NCI-H187 (cell line): ENCODE measurements at places on chromosomes 11 and 22.

- DNase-seq: no peak
Observed at GRCh38 chr11:3090096-3090901, 33.1 kb upstream of the CARS1 start.

GRCh38 chr11:8218840-8219239, 44.8 kb downstream of the LMO1 start:
- no peak for DNase-seq

- no peak for DNase-seq
Observed at GRCh38 chr22:37204045-37204655, 8.1 kb downstream of the SSTR3 start.

DNA sequence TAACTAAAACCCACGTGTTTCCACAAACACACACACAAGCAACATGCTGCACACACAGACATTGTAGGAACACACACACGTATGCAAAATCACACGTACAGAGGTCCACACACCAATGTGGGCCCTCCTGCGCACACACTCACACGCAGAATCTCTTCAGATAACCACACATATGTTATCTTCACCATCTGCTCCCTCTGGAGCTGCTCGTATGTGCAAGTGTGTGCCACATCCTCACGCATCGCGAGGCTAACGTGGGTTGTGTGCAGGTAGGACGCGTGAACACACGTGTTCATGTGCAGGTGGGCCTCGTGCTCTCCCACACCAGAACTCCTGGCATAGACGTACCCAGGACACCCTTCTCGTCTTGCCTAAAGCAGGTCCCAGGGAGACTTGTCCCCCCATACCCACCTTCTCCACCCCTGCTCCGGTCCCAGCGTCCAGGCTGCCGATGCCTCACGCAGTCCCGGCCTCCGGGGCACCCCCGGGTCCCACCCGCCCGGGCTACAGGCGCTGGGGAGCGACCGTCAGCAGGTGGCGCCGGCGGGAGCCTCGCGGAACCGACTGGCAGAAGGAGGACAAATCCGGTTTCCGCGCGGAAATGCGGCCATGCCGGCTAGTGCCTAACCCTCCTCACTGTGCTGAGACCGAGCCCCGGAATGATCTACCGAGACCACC, 10.3 kb upstream of the IGSF9B start:
- no peak for DNase-seq

DNA sequence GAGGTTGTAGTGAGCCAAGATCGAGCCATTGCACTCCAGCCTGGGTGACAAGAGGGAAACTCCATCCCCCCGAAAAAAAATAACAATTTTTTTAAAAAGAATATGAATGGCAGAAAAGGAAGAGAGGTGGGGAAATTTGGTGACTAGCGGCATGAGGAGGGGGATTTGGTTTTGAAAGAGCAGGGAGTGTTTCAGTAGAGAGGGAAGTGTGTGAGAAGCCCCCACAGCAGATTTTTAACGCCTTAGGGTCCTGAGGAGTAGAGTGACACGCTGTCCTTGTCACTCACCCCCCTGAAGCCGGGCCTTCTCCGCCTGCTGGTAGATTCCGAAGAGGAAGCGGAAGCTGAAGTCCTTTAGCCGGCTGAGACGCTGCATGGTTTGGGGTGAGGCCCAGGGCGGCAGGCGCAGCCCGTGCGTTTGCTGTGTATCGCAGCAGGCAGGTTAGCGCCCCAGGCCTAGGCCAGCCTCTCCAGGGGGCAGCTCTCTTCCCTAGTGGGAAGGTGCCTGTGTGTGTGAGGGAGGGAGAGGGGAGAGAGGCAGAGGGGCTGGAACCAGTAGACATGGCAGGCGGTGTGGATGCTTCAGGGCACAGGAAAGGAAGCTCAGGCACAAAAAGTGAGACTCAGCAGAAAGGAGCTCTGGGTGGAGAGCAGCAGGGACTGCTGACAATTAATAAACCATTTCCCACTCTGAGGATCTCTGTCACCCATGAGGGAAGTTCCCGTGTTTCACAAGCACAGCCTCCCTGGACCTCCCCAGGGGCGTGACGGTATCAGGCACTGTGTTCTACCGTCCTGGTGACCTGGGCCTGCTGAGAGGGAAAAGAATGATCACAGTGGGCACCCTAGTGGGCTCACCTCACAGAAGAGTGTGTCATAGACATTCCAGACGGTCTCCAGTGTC, 3.9 kb downstream of the ACP2 start:
- no peak for DNase-seq

GRCh38 chr11:30860146-30860545, 274.0 kb upstream of the MPPED2 start:
- no peak for DNase-seq

GRCh38 chr11:67314218-67314617, 10.9 kb downstream of the SSH3 start:
- DNase-seq: no peak

DNA sequence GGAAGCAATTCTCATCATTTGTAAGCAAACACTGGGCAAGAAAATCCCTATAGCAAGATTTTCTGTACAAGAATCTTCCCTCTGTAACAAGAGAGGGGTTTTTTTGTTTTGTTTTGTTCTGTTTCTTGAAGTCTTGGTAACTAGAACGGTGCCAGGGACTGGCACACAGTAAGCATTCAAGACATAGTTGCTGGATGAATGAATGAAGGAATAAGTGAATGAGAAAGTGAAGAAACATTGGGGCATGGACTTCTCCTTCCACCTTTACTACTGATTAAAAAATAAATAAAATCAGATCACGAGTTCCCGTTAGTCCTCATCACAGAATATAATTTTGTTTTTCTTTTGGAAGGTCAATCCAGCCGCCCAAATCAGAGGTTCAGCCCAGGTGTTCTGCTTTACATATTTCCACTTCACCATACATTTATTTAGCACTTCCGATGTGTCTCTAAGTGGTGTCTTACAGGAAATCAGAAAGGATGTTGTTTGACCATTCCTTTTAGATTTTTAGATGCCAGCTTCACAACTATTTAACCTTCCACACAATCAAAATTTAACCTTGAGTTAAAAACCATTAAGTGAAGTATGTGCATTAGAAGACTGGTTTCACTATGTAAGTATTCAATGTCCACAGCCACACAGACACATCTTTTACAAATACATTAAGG, 281.2 kb downstream of the CADM1 start:
- DNase-seq: no peak

DNA sequence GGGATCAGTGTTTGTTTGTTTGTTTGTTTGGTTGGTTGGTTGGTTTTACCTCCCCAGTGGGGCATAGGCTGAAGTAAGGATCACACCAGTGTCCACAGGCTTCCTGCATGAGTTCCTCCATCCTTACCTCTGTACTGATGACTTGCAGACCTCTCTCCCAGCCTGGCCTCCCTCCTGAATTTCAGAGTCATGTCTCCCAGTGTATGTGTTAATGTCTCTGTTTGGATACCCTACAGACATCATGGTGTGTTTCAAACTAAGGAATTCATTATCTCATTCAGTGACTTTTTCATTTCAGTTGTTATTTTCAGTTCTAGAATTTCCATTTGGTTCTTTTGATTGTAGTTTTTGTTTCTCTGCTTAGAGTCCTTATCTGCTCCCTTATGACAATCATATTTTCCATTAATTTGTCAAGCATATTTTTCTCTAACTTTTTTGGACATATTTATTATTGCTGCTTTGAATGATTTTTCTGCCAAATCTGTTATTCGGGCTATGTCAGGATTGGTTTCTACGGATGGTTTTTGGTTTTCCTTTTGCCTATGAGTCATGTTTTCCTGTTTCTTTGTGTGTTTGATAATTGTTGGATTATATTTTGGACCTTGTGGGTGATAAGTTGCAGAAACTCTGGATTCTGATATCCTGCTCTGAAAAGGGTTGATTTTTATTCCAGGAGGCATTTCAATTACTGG, 23.6 kb downstream of the MYEOV start:
- no peak for DNase-seq

- DNase-seq: no peak
Observed at GRCh38 chr11:124766156-124766555, 4.1 kb upstream of the ESAM start.

- DNase-seq: no peak
Observed at GRCh38 chr22:49066619-49067018, 761.1 kb downstream of the BRD1 start.

- DNase-seq: no peak
Observed at GRCh38 chr11:6667733-6668374, 12.2 kb upstream of the DCHS1 start.

GRCh38 chr11:127003260-127003981, 2.9 kb upstream of the KIRREL3 start:
- peak; percentile 49 for DNase-seq

- no peak for DNase-seq
Observed at GRCh38 chr22:27780161-27780575, 21.4 kb downstream of the MN1 start.

- no peak for DNase-seq
Observed at GRCh38 chr22:33426451-33426850, 368.3 kb upstream of the SYN3 start.

GRCh38 chr11:46119352-46120216, 1.7 kb downstream of the PHF21A start:
- DNase-seq: no peak

- DNase-seq: no peak
Observed at GRCh38 chr11:69444381-69445130, 36.9 kb upstream of the LINC01488 start.

DNA sequence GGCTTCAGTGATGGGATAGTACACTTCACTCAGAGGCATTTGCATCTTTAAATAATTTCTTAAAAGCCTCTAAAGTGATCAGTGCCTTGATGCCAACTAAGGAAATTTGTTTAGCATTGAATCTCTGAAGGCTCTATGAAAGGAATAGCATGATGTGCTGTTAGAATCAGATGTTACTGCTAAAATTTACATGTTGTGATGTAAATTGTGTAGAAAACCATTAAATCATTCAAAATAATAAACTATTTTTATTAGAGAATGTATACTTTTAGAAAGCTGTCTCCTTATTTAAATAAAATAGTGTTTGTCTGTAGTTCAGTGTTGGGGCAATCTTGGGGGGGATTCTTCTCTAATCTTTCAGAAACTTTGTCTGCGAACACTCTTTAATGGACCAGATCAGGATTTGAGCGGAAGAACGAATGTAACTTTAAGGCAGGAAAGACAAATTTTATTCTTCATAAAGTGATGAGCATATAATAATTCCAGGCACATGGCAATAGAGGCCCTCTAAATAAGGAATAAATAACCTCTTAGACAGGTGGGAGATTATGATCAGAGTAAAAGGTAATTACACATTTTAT, 4.6 kb downstream of the MALAT1 start:
- DNase-seq: no peak

DNA sequence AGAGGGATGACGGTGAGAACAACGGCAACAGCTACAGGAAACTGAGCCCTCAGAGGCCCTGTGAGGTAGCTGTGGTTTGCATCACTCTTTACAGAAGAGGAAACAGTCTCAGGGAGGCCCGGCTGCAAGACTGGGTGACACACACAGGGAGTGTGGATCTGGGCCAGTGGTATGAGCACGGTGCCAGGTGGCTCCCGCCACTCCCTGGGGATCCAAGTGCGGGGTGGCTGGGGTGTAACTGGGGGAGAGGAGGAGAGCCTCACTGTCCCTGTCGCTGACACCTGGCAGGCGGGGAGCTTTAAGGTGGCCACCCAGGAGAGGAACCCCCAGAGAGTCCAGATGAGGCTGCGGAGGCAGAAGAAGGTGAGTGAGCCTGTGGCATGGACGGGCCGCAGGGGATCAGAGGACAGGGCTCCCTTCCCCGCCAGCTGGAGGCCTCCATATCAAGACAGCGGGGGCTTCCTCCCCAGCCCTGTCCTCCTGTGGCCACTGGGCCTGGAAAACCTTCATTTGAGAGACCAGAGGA, 5.6 kb downstream of the RGL4 start:
- DNase-seq: no peak

DNA sequence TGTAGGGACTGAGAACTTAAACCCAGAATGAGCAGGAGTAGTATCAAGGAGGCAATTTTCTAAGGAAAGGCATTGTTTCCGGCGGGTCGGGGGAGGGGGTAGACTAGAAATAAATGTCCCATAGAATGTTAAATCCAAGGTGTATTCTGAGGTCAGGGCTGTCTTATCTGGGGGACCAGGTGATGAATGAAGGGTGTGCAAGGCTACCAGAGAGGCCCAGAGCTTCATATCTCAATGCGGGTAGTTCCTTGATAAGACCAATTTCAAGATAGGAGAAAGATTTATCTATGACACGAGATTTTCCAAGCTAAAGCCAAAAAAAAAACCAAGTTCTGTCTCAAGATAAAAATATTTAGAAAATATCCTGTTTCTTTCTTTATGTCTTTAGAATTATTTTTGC, 8.3 kb upstream of the RCE1 start:
- no peak for DNase-seq

- no peak for DNase-seq
Observed at GRCh38 chr11:18229501-18229900, 7.1 kb downstream of the SAA4 start.

DNA sequence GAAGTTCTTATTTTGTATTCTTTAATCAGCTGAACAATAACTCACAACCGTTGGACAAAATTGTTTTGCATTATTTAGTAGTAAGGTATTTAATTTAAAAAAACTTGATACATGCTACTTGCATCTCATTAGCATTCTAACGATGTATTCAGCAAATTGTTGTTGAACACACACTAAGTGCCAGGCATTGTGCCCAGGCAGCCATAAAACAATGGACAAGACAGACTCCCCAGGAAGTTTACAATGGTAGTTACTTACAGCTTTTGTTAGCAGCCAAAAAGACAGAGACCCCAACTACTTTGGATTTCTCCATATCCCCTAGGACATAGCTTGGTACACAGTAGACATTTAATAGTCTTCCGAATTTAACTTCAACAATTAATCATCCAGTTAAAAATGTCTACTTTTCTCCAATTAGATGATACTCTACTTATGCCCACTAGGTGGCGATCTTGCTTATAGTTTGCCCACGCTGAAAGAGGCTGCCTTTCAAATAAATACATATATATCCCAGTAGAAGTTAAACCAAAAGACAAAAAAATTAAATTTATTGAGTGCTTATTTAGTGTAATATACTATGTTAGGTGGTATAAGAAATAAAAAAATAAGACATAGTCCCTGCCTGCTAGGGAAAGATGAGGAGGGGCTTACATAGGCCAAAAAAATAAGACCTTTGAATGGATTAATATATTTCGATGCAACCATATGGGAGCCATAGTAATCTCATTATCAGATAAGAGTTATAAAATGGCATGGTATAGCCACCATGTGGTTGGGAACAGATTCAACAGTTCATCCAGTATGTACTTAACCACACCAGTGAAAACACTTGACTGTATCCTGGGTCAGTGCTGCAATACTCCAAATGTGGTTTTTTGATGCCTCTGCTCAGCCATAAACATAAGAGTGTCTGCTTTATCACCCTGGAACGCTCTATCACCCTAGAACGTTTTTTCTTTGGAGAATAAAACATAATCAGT, 2.0 kb upstream of the FJX1 start:
- DNase-seq: peak; percentile 39

DNA sequence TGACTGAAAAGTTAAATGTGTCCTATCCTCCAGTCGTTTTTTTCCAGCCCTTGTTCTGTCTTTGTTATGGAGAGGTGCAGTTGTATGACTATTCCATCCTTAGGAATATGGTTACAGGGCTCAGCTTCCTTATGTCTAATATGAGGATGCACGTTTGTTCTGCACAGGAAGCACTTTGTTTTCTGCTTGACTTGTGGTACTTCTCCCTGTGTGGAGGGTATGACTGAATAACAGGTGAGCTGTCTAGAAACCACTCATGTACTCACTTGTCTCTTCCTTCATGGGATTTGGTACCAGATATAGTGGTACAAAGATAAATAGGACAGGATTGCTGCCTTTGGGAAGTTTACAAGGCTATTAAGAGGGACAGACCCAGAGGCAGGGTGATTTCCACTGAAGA, 17.4 kb downstream of the CABIN1 start:
- no peak for DNase-seq
